ENCODE measurements at places on chromosomes 12 and 14. TPM values are rescaled to one million over a fixed set of nuclear protein-coding genes. Genes with fewer than 3 reads are reported as not detected.
A peak's percentile ranks its signal among the peaks of the same experiment; 100 is the strongest.

- DNase-seq, result no peak
These were observed 35.7 kb downstream of the LGR5 start for GRCh38 chr12:71475280-71475679.

GRCh38 chr12:84696908-84697540, 215.6 kb downstream of the SLC6A15 start:
- no peak for DNase-seq

GRCh38 chr14:38616959-38617358, 361.1 kb upstream of the CLEC14A start:
- no peak for DNase-seq

DNA sequence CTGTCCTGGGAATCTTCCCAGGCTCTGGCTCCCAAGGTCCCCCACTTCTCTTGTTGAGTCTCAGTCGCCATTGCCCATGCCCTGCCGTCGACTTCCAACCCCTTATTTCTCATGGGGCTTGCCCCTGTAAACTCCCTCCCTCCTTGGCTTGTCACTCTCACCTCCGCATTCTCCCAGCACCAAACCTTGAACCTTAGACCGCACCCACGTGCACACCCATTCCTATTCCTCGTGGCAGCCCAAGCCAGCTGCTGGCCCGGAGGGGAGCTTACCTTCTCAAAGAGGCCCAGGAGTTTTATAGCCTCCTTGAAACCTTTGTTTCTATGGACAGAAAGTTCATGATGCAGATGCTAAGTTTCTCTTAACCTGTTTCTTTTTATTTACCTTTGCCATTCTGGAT, 4.6 kb downstream of the JDP2 start:
- DNase-seq, result no peak

DNA sequence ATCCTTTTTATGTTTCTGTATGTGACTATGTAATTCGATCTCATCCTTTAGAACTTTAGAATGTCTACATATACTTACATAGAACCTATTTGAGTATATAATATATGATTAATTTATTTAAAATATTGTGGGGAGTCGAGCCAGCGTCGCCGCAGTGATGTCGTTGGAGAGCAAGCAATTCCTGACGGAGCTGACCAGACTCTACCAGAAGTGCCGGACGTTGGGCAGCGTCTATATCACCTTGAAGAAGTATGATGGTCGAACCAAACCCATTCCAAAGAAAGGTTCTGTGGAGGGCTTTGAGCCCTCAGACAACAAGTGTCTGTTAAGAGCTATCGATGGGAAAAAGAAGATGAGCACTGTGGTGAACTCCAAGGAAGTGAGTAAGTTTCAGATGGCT, 6.4 kb upstream of the CD27 start:
- DNase-seq, result no peak

GRCh38 chr14:60815371-60815770, 80.8 kb downstream of the MNAT1 start:
- peak; percentile 2 for DNase-seq

- no peak for DNase-seq
These were observed 1.9 kb upstream of the BCL11B start for GRCh38 chr14:99273766-99274345.

GRCh38 chr12:56565510-56566101, 44.0 kb downstream of the RBMS2 start:
- peak; percentile 10 for DNase-seq

GRCh38 chr12:30970559-30971197, 44.1 kb downstream of the TSPAN11 start:
- DNase-seq, result no peak

- no peak for DNase-seq
These were observed 73.1 kb upstream of the GNG2 start for GRCh38 chr14:51787352-51787751.

GRCh38 chr14:89507926-89508460, 91.0 kb upstream of the FOXN3 start:
- no peak for DNase-seq

DNA sequence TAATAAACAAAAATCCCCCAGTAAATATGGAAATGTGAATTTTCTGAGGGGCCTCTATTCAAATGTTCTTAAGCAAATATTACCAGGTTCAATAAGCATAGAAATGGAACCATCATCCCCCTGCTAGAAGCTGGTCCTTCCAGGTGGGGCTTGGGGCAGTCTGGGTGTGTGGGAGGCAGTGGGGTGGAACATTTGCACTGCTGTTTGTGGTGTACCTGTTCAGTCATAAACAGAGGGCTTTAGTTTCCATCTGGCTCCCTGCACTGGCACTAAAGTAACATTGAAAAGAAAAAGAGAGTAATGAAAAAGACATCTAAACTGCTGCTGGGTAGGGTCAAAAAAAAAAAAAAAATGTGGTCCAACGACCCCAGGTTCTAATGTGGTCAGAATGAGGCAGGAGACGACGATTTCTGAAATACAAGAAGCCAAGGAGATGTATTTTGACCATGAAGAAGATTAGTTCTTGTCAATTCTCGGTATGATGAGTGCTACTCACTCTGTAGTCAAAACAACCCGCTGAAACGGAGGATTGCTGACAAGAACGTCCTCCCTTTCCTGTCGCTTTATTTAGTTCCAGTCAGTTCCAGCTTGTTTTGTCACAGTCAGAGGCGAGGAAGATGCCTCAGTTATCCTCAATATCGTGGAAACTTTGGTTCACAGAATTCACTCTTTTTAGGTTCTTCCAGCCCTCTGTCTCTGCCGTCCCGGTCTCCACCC, 44.2 kb upstream of the MANSC4 start:
- no peak for DNase-seq

DNA sequence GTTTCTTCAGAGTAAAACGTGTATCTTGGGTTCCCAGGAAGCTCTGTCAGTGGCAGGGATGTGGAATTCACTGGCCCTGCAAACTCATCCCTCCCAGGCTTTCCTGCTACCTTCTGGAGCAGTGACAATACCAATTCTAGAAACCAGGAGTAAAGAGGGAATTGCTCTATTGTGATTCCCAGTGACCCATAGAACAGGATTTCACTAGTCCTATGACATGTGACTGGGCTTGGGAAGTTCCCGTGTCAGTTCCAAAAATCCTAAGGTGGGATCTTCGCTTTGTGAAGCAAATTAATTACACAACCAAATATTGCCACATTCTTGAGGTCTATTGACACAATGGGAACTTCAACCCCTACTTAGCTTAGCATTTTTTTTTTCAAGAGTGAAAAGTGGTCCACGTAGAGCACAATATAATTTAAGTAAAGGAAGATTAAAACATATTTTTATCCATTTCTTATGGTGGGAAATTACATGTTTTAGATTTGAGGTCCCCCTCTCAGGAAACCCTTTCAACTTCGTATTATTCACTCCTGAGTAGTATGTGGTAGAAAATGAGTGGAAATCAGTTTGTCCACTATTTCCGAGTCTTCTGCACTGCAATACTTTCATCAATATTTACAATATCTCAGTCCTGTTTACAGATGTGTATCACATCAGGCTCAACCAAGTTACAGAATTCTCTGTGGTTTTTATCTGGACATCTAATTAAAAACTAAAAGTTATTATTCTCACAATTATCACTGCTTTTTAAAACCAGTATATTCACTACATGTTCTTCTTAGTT, 88.9 kb upstream of the SOX5 start:
- no peak for DNase-seq

GRCh38 chr14:105389534-105389933, 8.8 kb upstream of the TEX22 start:
- DNase-seq, result no peak

PLD4 gene
- total RNA-seq, result not detected

KLRB1 gene
- total RNA-seq, result not detected
